ENCODE measurements at places on chromosomes 2 and 18.

DNA sequence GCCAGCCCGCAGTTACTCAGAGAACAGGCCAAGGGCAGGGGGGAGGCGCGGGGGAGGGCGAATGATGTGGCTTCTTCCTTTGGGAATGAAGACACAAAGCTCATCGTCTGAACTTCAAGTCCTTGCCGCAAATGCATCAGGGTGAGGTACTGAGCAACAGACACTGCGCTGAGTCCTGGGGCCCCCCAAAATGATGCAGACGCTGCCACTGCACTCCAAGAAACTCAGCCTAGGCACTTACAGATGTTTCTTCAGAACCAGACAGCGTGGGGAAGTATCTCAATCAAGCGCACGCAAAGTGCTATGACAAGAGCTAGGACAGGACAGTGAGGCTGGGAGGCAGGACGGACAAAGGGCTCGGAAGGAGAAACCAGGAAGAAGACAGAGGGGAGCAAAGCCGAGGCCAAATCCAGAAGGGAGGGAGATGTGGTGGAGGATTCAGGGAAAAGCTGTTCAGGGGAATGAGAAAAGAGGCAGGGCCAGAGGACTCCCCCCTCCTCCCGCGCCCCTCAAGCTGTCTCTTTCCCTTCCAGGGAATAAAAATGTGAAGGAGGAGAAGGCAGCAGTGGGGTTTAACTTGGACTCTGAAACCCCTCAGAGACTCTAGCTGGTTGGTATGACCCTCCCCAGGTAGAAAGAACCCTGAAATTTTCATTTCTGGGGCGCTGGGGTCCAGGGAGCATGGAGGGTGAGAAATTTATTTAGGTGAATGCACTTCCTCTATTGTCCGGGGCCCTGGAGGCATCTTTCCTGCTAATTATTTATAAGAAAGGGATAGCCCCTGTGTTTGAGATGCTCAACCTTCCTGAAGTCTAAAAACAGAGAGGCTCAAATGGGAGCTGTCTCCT is 34.9 kb downstream of the CIB4 start:
- no peak for DNase-seq

DNA sequence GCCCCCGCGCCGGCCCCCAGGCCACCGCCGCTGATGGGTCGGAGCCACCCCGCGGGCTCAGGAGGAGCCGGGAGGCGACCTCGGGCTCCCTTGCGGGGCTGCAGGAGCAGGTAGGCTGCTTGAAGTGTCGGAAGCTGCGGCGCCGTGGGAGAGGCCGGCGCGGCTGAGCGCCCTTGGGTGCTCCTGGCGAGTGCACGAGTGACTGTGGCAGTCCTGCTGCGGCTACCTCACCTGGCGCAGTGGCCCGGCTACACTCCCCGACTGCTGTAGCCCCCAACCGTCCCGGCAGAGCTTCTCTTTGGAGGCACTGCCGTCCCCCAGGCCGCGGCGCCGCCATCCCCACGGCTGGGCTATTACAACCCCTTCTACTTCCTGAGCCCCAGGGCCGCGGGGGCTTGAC is 10.0 kb upstream of the LYPD6 start:
- DNase-seq = no peak

GRCh38 chr2:230225486-230225885 is at the start of gene SP140:
TSS of gene SP140 (plus strand) at chr2:230225736. CDS start at chr2:230225845, 109 bp downstream.
- no peak for DNase-seq

- no peak for DNase-seq
Observed at GRCh38 chr2:103876611-103877010, 977.3 kb upstream of the POU3F3 start.

DNA sequence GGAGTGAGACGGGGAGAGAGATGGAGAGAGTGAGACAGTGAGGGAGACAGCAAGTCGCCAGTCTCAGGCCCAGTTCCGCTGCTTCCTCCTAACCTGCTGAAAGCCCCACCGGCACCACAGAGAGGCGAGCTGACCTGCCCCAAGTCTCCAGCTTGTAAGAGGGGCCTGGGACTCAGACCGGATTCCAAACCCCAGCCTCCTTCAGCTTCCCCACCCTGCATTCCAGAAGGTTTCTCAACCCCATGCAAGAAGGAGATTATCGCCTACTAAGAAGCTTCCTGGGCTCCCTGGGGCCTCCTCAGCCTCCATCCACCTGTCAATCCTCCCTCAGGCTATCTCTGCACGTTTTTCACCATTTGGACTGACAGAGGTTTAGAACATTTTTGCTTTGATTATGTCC is 173.1 kb upstream of the RAB6C start:
- no peak for DNase-seq

DNA sequence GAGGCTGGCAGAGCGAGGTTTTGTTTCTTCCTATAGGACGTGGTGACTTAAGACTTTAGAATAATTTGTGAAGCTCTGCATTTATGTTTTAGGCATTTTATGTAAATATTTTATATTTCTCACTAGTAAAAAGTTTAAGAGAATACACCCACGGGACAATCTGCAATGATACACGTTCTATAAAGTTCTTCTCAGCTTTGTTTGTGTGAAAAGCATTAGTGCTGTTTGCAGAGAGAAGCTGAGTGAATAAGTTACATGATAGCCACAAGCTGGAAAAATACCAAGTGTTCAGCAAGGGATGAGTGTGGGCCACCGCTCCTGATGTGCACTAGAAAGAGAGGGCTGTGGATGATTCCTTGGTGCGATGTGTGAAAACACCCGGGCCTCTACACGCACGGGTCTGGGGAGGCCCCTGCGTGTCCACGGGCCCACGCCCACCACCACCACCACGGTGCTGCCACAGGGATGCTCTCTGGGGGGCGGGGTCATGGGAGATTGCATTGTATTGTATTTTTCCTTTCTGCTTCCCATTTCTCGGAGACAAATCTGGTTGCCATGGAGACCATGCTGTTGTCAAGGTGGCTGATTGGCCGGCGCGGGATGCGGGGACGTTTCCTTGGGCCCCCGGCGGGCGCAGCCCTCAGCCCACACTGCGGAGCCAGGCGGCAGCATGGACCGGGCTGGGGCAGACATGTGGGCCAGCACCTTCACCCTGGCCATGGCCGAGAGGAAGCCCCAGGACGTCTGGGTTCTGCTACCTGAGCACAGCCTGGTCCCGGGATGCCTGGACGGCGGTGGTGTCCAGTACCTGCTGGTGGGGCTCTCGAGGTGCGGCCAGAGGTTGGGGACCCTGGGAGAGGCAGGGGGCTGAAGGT is at the start of gene RTP5:
RTP5 (plus strand) TSS at position 643 of the 875 bp plus-strand sequence; CDS start at position 671, 28 bp downstream.
- no peak for DNase-seq

DNA sequence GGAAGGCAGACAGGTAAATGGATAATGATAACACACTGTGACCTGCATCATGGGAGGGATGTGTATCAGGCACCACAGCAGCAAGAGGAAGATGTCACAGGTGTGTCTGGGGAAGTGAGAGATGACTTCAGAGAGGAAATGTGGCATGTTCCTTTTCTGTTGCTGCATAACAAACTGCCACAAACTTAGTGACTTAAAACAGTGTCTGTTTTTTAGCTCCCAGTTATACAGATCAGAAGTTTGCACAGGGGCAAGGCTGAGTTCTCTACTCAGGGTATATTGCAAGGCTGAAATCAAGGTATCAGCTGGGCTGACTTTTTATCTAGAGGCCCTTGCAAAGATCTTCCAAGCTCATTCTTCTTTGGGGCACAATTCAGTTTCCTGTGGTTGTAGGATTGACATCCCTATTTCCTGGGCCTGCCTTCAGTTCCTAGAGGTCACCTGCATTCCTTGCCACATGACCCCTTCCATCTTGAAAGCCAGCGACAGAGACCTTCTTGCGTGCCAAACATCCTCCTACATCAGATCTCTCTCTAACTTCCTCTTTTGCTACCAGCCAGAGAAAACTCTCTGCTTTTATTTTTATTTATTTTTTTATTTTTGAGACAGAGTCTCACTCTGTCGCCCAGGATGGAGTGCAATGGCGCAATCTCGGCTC is 2.1 kb upstream of the MAP3K2 start:
- no peak for DNase-seq

DNA sequence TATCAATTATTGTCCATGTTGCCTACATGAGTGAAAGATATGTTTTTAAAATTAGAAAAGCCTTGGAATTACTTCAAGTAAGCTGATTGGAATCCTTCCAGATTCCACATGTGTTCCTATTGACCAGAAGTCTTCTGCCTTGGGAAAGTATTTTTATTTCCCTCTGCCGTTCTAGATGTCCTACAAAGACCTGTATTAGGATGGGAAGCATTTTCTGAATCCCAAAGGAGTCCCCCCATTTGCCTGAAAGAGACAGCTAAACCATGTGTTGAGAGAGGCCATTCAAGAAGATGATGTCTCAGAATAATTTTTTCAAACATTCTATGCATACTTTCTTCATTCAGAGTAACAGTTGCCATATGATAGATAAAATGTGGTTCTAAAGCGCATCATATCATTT is 19.0 kb upstream of the MYO1B start:
- no peak for DNase-seq

GRCh38 chr2:4175343-4175742 is 472.0 kb downstream of the DCDC2C start:
- no peak for DNase-seq
